ENCODE measurements at places on chromosomes 11 and 22.

- DNase-seq = no peak
Observed at GRCh38 chr11:126695293-126695692, 305.3 kb downstream of the KIRREL3 start.

DNA sequence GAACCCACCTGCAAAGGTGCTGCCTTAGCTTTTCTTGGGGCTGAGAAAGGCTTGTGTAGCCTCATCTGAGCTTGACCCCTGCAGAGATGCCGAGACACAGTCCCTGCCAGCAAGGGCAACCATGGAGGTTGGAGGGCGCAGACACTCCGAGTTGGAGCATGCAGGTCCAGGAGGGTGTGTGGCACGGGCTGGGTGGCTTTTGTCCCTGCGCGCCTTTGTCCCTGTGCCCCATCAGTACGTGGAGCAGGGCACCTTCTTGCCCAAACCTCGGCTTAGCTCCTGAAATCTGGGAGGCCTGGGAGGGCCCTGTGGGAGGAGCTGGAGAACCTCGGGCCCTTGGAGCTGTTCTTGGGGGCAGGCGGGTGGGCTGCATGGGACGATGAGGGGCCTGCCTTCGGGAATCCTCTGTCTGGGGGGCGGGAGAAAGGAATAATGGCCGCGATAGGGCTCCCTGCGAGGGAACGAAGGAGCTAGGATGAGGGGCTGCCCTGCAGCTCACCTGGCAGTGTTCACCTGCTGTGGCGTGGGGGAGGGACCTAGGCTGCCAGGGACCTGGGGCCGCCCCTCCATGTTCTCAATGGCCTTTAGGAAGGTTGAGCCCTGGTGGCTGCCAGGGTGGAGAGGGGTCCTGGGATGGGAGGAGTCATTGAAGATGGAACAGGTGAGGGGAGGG, 3.4 kb downstream of the BRSK2 start:
- DNase-seq = no peak

- no peak for DNase-seq
Observed at GRCh38 chr11:64859542-64860414, 15.3 kb upstream of the CDC42BPG start.

DNA sequence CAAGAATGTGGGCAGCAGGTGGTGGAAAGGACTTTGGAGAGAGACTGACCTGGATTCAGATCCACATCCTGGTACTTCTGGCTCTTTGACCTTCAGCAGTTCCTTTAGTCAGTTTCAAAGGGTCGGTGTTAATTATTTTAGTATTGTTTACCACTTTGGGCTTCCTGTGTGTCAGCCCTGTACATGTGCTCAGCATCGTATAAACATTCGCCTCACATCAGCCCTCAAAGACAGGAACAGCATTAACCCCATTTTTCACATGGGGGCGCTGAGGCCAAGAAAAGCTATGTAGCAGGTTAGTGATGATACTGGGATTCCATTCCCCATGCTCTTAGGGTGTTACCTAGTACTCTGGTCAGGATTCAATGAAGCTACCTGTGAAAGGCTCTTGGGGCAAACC, 72.1 kb upstream of the YWHAH start:
- DNase-seq = no peak

GRCh38 chr11:63769042-63769713, 603 bp upstream of the ZFTA start:
- DNase-seq = no peak

- DNase-seq = no peak
Observed at GRCh38 chr22:29877620-29878019, 5.4 kb upstream of the MTMR3 start.

DNA sequence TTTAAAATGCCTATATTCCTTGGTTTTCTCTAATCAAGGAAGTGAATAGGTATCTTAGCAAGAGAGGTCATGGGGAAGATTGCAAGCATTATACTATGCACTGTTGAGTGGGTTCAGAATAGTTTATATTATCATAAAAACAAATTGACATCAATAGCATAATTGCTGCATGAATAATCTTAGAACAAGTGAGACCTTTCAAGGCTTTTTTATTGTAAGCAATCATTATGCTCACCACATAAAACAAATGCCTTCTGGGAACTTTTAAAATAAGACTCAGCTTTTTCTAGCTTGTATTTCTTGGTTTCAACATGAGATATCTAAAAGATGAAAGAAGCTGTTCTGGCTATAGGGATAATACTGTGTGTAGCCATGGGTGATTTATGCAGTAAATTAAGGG, 135.6 kb upstream of the ZC3H12C start:
- no peak for DNase-seq

DNA sequence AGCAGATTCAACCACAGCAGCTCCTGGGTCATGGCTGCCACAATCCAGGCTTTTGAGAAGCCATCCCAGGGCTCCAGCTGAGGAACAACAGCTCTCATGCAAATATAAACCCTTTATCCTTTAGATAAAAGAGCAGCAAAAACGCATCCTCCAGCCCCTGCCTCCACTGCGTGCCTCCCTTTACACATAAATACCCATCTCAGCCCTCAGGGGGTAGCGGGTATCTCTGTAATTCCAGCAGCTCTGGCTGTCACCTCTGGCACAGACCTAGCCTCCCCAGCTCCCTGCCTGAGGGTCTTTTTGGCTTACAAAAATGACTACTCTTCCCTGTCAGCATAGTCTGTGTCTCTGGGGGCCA, 21.6 kb downstream of the LMO1 start:
- DNase-seq = no peak

DNA sequence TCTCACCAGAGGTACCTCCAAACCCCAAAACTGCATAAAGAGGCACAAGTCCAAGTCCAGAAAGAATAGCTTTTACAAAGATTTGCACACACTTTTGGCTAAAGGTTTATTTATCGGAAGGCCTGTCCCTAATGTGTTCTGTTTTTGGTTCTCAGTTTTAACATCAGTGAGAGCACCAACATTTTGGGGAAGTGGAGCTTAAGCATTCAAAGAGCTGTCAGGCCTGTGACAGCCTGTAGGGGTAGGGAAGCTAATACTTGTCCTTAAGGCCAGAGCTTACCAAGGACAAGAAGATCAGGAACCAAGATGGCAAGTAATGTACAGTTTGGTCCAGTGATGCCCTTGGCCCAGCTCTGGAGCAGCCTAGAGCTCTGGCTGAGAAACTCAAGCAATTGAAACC, 38.9 kb upstream of the SCUBE2 start:
- DNase-seq = no peak

DNA sequence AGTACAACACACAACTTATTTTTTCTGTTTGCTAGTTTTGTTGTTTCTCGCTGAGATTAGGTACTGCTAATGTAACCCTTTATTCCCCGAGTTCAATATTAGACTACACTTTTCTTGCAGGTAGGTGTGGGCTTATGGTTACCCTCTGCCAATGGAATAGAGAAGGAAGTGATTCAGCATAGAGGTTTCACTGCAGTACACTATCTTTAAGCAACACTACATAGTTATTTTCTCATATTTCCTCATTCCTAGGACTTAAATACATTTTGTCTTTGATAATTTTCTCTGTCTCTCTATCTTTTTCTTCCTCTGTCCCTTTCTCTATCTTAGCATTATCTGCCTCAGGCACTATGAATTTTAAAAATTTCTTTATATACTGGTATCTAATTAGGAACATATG, 791.0 kb downstream of the FAM181B start:
- DNase-seq = no peak

- DNase-seq = no peak
Observed at GRCh38 chr22:22168941-22169867, 75.4 kb upstream of the VPREB1 start.

GRCh38 chr11:63761188-63761587, 7.4 kb downstream of the ZFTA start:
- no peak for DNase-seq

Measured in DMS153 (cell line).